Endothelial cell (in vitro differentiated cells): ENCODE measurements at places on chromosomes 7 and 10.
A peak's percentile ranks its signal among the peaks of the same experiment; 100 is the strongest.

DNA sequence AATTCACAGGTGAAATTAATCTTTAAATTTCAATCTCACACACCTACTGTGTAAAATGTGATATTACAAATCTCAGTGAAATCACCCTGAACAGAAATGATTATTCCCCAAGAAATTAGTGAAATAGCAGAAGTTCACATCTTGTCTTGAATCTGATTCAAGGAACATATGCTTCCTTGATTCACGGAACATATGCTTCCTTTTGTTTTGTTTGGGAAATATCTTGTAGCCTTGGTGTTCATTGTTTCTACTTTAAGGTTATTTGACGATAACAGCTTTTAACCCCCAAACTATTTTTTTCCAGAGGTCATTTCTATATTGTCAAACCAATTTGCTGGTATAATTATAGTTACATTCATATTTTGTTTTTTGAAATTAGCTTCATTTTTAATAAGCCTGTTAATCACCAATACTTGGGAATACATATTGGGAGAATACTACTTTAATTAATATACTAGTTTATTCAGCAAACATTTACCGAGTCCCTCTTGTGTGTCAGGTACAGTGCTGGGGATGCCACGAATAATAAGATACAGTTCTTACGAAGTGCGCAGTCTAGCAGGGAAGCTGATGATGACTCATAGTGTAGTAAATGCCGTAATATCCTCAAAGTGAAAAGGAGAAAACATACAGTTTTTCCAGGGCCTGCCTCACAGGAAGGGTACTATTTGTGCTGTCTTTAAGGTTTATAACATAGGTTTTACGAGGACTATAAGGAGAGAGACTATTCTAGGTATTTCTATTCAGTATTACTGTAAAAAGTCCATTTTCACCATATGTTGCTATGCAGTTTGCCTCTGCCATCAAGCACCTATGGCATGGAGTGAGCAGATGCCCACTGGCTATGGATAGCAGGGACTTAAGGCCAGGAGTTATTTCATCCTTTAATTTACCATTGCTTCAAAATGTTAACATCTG, 32.5 kb downstream of the PRKAR2B start:
- DNase-seq = no peak

- DNase-seq = no peak
These were observed 39.8 kb upstream of the LANCL2 start for GRCh38 chr7:55325371-55325792.

DNA sequence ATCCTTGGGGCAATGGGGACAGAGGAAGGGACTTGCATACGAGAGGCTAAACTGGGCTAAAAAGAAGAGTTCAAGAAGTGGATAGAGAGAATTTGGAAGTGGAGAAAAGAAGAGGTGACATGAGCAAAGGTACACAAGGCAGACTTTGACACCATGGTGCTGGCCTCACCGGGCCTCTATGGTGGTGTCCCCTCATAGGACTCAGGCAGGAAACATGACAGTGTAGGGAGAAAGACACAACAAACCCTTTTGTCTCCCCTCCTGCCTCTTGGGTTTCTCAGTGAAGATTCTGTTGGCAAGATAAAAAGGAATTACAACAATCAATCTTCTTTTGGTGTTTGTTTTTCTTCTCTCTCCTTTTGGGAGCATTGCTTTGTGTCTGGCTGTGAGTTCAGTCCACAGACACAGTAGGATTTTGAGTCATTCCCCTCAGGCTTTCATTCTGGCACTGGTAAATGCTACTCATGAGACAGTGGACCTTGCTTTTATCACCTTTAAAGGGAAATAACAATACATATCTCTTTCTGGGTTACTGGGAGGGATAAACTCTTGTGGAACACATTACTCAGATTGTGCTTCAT, 827.7 kb downstream of the TNS3 start:
- DNase-seq = no peak

- peak; percentile 55 for DNase-seq
These were observed 111.4 kb downstream of the COL28A1 start for GRCh38 chr7:7424151-7424873.

DNA sequence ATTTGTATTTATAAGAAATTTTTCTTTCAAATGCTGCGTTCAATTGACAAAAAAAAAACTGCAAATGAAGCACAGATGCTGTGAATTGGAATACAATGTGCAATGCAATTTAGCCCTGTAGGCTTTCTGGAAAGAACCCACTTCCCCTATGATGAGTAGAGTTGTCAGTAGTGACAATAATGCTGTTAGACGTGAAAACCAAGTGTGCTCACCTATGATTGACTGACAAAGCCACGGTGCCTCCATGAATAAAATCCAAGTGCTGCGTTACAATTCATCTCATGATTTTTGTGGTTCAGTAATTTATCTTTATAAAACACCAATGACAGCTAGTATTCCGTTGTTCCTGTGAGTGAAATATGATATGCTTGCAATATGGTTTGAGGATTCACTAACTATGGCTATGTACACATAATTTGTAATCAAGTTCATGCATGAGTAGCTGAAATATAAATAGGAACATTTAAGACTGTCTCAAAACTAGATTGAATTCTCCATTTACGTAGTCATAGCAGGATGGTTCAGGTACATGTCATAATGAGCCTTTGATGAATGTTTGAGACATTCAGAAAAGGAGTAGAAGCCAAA, 1160.3 kb downstream of the CNTNAP2 start:
- no peak for DNase-seq

DNA sequence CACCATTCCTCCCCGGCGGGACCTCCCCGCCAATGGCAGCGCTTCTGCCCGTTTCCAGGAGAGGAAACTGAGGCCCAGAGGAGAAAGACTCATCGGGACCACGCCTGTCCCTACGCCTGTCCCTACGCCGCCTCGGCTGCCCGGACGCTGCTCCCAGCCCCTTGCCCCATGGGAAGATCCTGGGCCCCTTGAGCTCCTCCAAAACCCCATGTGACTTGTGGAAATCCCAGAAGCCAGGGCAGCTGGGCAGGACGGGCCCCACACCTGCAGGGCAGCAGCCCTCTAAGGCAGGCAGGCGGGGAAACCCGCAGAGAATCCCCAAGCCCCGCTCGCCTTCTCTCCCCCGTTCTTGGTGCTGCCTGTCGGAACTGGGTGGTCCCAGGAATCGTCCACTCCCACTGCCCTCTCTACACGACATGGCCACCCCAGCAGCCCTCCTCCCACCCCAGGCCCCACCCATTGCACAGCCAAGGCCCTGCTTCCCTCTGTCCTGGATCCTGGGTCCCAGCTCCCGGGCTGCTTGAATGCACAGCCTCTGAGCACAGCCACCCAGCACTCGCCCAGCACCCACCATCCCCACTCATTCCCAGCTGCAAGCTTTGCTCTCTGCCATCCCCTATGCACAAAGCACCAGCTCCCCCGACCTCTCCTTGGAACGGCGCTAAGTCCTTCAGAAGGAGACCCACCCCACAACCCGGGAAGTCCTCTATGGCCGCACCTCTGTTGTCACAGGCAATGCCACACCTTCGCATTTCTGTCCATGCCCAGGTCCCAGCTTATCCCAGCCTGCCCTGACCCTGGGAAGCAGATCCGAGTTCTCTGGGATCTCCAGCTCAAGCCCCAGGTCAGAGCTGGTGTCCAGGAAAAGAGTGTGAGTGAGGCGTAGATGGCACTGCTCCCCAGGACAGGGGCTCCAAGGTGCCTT, 50.6 kb downstream of the SLC29A4 start:
- no peak for DNase-seq

- no peak for DNase-seq
These were observed 8.7 kb upstream of the MYL7 start for GRCh38 chr7:44149571-44150465.

GRCh38 chr10:58632216-58632615, 119.5 kb downstream of the BICC1 start:
- DNase-seq = no peak

DNA sequence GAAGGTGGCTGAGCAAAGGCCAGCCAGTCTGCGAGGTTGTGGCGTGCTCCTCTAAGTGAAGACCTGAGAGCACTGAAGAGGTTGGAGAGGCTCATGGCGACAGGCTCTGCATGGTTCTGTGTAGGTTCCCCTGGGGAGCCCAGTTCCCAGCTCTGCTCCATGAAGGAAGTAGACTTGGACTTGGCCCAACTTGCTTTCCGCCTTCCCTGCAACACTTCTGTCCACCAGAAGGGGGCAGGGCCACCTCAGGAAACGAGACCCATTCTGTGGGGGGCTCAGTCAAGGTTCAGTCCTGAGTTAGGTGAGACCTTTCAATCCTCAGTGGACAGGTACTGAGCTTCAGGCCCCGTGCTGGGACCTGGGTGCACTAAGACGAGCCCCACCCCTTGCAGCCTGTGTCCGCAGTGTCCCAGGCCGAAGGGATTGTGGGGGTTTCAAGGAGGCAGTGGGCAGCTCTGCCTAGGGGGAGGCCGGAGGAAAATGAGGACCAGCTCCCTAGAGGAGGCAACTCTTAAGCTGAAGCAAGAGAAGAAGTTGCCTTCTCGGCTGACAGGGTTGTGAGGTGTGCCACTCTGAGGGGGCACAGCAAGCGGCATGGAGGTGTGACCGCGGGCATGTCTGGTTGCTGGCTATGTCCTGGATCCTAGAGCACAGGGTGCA, 15.0 kb upstream of the PCBD1 start:
- DNase-seq = peak; percentile 75

GRCh38 chr7:156050636-156051569, 238.6 kb upstream of the SHH start:
- DNase-seq = no peak

DNA sequence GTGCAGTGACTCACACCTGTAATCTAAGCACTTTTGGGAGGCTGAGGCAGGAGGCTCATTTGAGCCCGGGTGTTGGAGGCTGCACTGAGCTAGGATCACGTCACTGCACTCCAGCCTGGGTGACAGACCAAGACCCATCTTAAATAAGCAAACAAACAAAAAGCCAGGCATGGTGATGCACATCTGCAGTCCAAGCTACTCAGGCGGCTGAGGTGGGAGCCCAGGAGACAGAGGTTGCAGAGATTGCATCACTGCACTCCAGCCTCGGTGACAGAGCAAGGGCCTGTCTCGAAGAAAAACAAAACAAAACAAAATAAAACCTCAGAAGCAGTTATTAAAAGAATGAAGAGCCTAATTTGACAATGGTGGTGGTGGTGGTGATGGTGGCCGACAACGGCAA, 132.5 kb downstream of the PARD3 start:
- no peak for DNase-seq

DNA sequence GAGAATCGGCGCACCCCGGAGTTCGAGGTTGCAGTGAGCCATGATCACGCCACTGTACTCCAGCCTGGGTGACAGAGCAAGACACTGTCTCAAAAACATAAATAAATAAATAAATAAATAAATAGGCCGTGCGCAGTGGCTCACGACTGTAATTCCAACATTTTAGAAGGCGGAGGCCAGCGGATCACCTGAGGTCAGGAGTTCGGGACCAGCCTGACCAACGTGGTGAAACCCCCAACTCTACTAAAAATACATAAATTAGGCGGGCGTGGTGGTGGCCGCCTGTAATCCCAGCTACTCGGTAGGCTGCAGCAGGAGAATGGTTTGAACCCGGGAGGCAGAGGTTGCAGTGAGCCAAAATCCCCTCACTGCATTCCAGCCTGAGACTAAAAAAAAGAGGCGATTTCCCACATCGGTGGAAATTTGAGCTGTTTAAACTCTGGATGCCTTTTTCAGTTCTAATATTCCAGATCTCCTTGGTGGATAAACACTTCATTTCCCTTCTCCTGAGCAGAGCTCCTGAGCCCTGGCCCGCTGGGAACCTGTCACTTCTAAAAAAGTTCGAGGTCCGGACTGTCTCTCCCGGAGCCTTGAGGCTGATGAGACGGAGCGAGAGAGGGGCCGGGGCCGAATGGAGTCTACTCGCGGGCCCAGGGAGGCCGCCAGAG, 2.0 kb upstream of the NFKB2 start:
- no peak for DNase-seq

DNA sequence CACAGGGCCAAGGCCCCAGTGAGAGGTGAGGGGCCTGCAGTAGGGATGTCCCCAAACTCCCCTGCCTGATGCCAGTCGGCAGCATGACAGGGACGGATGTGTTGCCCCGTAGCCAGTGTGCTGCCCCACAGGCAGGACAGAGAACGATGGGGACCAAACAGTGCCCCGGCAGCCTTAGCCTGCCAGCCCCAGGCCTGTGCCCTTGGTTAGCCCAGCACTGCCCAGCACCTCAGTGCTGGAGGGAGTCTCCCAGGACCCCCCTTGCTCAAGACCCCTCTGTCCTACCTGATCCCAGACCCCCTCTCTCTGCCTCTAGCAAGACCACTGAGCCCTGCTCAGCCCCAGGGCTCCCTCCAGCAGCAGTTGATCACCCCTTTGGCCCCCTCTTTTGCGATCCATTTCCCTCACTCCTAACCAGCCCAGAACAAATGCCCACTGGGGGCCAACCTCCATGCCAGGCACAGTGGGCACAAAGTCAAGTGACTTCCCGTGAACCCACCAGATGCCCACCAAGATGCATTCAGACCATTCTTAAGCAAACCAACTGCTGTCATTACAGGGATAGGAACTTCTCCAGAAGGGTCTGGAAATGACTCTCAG, 34.0 kb downstream of the OAT start:
- DNase-seq = no peak

DNA sequence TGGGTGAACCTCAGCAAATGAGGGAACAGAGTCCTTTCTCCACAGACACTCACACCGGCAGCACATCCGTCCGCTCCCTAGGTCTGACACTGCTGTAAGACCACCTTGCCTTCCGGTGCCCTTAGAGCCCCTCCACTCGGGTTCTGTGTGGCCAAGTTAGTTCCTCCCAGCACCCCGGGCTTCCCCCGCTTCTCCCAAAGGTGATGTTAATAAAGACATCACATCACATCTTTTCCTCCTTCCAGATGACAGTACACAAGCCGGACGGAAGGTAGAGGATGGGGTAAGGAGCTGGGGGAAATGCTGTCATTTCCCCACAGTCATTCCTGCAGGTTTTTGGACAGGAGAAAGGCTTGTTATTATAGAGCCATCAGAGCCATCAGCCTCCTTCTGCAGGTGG, 42.3 kb downstream of the OAT start:
- DNase-seq = no peak

GRCh38 chr7:16739863-16740622, 13.5 kb upstream of the TSPAN13 start:
- DNase-seq = no peak

DNA sequence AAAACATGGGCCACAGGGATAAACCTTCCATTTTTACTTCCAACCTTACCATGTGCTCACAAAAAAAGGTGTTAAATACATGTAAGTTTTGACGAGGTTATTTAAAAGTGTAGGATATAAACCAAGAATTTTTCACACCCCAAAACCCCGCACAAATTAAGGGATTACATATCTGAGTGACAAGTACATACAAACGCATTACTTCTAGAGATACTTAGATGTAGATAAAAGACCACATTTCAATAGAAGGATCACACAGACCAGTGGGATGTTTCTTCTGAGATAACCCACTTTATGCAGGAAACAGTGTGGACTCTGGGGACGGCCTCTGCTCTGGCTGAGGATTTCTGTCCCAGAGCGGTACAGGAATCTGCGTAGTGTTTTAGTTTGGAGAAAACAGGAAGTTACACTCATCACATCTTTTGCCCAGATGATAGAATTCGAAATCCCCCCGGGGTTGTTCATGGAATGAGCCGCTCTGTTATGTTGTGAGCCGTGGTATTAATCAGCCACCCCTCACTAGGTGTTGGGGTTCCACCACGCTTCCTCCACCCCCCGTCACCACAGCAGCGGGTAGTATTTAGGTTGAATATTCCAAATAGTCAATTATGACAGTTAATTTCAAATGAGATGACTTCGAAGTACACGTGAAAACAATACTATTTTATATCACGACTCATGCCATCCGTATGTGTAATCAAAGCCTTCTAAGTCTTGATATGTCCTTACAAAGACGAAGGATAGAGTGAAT, 1.3 kb upstream of the CUL1 start:
- no peak for DNase-seq
